H1 (cell line): ENCODE measurements at places on chromosomes 12 and 14. TPM values are rescaled to one million over a fixed set of nuclear protein-coding genes. Genes with fewer than 3 reads are reported as not detected.
A peak's percentile ranks its signal among the peaks of the same experiment; 100 is the strongest.

GRCh38 chr12:131598717-131599116, 112.2 kb upstream of the SFSWAP start:
- DNase-seq: no peak

- DNase-seq: no peak
Measured at GRCh38 chr12:92051441-92051840, 94.2 kb downstream of the BTG1 start.

- no peak for DNase-seq
Measured at GRCh38 chr12:48782457-48783395, 6.2 kb downstream of the ADCY6 start.

DNA sequence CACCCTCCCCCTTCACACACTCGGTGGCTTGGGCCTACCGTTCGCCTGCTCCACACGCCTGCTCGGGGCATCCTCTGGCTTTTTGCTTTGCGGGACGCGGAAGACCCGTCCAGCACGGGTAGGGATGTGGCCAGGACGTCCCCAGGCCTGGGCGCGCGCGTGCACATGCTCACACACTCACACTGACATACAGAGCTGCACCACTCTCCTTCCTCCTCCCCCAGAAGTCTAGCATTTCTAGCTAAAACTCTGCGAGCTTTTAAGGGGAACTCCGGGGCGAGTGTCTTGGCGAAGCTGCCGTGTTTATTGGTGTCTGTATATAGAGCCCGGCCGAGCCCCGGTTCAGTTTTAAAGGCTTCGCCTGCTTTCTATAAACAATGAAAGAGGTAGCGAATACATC, 5.0 kb downstream of the TBX5 start:
- DNase-seq: no peak

GRCh38 chr12:29640589-29641345, 143.0 kb downstream of the TMTC1 start:
- DNase-seq: no peak

GRCh38 chr14:30134936-30135335, 207.3 kb upstream of the PRKD1 start:
- no peak for DNase-seq

GRCh38 chr12:122929812-122930211, 33.9 kb upstream of the VPS37B start:
- DNase-seq: no peak

GRCh38 chr14:72869407-72870329, 24.2 kb downstream of the DPF3 start:
- no peak for DNase-seq

GRCh38 chr14:74347097-74347794, 1.0 kb upstream of the VRTN start:
- DNase-seq: peak; percentile 67

- no peak for DNase-seq
Measured at GRCh38 chr12:20272161-20272560, 96.2 kb upstream of the PDE3A start.

GRCh38 chr12:48486679-48487078, 4.4 kb downstream of the C12orf54 start:
- no peak for DNase-seq

DNA sequence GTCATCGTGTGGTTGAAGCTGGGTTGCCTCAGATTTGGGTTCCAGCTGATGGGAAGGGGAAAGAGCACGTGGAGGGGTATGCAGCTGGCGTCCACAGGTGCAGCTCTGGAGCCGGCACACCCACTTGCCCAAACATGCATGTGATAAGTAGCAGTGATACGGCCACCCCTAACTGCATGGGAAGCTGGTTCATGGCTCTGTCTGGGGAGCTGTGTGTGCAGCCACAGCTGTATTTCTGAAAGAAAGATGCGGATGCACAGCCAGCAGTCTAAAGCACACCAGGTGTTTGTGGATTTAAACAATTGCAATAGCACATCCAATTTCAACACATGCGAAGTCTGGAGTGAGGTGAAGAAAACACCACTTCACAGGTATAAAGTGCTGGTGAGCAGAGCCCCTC, 181.4 kb downstream of the EFCAB11 start:
- no peak for DNase-seq

DNA sequence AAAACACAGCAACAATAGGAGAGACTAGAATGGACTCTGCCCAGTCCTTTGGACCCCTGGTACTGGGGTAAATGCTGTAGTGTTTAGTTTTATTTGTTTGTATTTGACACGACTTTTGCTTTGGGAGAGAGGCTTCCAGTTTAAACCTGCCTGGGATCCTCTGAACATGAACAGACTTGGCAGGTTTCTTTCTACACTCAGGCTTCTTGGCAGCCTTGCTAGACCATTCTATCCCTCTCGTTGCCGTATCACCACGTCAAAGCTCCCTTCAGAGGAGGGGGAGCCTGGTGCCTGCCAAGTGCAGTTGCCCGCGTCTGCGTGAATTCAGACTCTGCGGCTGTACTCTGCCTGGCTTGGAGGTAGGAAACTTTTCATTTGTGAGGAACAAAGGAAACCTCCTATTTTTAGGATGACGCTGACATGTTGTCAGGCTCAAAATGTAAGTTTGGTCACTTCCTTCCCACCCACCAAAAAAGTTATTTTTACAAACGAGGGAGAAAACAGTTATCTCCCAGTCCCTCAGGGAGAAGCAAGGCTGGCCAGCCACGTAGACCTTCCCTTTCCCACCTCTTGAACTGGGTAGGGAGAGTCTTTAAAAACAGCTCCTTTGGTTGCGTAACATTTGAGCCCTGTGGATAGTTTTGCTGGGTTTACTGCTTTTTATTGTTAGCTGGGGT, 25.9 kb downstream of the CD9 start:
- DNase-seq: no peak

- DNase-seq: no peak
Measured at GRCh38 chr14:50882932-50883826, 11.3 kb downstream of the ABHD12B start.

DNA sequence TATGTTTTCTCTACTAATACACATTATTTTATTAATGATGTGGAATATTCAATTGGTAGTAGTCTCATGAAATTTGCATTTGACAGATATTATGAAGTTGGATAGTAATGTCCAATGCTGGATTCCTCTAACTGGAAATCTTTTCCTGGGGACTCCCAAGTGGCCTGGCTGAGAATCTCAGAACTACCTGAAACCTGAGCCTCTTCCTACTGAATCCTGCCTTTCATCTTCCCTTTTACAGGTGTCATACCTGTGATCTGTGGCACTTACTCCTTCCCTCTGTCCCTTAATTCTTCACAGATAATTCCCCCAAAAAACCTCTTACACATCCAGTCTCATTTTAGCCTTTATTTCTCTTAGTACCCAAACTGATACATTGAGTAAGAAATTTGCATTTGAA, 89.7 kb upstream of the MYF6 start:
- DNase-seq: no peak

DNA sequence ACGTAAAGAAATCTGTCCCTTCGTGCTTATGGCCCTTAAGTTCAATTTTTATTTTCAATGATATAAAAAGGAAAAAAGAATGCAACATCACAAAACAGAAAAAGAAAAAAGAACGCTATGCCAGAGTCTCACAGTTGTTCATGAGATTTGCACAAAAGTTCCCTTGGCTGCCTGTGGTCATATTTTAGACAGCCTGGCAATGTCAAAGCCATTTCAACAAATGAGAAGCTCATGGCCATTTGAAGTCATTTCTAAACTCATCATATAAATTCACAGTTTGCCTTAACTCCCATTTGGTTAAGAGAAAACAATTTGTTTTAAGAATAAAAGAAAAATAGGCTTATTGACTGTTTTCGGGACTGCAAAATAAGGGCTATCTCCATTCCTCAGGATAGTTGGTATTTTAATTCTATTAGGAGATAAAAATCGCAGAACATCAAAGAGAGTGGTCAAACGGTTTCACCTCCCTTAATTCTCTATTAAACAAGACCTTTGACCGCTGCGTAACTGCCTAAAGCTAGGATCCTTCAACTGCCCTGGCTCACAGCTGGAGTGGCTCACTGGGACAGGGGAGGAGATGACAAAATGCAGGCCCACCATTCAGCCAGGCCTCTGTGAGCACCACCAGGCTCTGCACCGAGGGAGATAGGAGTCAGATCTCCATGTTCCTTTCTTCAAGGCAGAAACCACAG, 119.2 kb upstream of the DAAM1 start:
- no peak for DNase-seq

DNA sequence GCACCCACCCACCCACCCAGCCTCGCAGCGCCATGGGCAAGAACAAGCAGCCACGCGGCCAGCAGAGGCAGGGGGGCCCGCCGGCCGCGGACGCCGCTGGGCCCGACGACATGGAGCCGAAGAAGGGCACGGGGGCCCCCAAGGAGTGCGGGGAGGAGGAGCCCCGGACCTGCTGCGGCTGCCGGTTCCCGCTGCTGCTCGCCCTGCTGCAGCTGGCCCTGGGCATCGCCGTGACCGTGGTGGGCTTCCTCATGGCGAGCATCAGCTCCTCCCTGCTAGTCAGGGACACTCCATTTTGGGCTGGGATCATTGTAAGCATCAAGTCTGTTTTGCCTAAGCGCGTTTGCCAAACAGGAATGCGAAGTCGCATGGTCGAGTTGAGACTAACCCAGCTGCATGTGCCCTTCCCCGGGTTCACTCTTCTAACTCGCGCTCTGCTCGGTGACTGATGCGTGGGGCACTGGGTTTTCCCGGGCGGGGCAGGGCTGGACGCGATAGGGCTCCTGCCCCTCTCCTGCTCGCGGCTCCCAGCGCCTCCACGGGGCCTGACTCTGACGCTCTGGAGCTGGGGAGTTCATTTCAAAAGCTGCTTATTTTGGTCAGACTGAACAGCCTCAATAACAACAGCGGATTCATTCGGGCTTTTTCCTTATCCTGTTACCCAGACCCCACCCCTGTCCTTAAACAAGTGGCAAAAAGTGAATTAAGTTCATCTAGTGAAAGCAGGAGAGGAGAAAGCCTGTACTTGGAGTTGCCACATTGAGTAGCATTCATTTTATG, 458 bp downstream of the SSPN start:
- no peak for DNase-seq

- no peak for DNase-seq
Measured at GRCh38 chr14:98909251-98909944, 362.6 kb downstream of the BCL11B start.

- DNase-seq: no peak
Measured at GRCh38 chr12:52630008-52630500, 11.7 kb upstream of the KRT73 start.

DNA sequence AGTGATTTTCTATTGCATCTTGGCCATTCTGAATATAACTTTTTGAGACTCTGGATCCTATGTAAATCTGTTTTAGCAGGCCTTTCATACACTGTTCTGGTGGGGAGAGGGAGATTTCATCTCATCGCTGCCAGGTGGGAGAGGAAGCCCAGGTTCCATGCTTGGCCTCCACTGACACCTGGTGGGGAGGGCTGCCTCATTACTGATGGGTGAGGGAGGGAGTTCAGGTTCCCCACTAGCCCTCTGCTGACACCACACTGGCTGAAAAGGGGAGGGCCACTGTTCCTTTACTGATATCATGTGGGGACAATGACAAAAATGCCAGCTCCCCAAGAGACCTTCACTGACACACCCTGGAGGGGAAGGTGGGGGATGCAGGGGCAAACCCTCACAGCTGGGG, 2.4 kb upstream of the GALNT8 start:
- no peak for DNase-seq

- no peak for DNase-seq
Measured at GRCh38 chr14:29603696-29604095, 324.0 kb downstream of the PRKD1 start.

- DNase-seq: no peak
Measured at GRCh38 chr12:39807043-39807442, 187.4 kb upstream of the ABCD2 start.

GRCh38 chr12:5163661-5164060, 120.0 kb downstream of the KCNA5 start:
- no peak for DNase-seq

Gene AKAP5
- total RNA-seq: 3.5 and 3.8 TPM in 2 replicates

Gene KSR2
- 2.1 and 2.2 TPM in 2 replicates for total RNA-seq

Gene STXBP6
- total RNA-seq: 18.1 and 19.3 TPM in 2 replicates

Gene DNAJC22
- 0.13 and 0.39 TPM in 2 replicates for total RNA-seq

Gene ALDH1L2
- 4.4 and 7.2 TPM in 2 replicates for total RNA-seq

Gene SMAGP
- 9.2 and 9.4 TPM in 2 replicates for total RNA-seq

Gene MOAP1
- 17.3 and 18.3 TPM in 2 replicates for total RNA-seq

Gene PRR13
- total RNA-seq: 164 and 185 TPM in 2 replicates

Gene AVPR1A
- total RNA-seq: 0.11 and 0.20 TPM in 2 replicates
